Neural progenitor cell (in vitro differentiated cells): ENCODE measurements at places on chromosomes 5 and 9. TPM values are rescaled to one million over a fixed set of nuclear protein-coding genes. Genes with fewer than 3 reads are reported as not detected.

GRCh38 chr5:172897481-172898217, 61.6 kb upstream of the RPL26L1 start:
- DNase-seq, result peak; percentile 78
- H3K36me3 ChIP-seq, result no peaks in the 10 kb centered on the region
- H3K4me3 ChIP-seq, result no peak overlapping the region

DNA sequence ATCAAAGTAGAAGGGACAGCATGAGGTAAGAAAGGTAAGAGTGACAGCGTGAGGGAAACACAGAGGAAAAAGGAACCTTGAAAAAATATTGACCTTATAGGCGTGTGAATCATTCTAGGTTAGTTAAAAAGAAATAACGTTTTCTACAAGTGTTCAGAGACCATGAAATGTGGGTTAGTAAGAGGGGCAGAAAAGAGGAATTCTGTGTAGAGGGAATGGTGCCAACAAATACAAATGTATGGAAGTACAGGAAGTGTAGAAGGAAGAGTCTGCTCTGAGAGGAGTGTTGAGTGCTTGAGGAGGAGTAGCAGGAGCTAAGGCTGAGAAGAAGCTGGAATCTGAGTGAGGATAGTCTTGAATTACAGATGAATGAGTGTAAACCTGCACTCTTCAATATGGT, 418.6 kb upstream of the RIOK2 start:
- no peaks in the 10 kb centered on the region for H3K27me3 ChIP-seq
- no peak overlapping the region for H3K27ac ChIP-seq
- no peak for DNase-seq
- H3K4me3 ChIP-seq, result no peak overlapping the region
- no peaks in the 10 kb centered on the region for H3K4me1 ChIP-seq

DNA sequence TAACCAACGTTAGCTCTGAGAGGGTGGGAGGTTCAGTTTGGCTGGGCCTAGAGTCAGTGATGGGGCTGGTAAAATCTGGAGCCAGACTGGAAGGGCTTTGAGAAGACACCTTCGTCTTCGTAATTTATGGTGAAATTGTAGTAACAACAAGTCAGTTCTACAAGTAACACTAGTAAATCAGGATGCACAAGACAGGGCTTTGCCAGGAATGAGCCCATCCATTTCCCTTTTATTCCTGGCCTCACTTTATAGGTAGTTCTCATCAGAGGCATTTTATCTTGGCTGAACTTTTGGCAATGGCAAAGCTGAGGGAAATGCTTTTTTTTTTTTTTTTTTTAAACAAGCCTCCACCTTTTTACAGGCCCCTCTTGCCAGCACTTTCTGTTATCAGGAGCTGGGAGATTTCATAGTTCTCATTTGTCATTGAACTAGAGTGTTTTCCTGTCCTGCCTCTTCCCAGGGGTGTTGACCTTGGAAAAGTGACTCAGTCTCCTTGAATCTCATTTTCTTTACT, 110.5 kb upstream of the KLF4 start:
- H3K27ac ChIP-seq, result no peak overlapping the region
- no peak for DNase-seq
- no peaks in the 10 kb centered on the region for H3K36me3 ChIP-seq
- H3K4me1 ChIP-seq, result no peaks in the 10 kb centered on the region

- no peak for DNase-seq
- H3K36me3 ChIP-seq, result no peaks in the 10 kb centered on the region
- H3K4me3 ChIP-seq, result no peak overlapping the region
Measured at GRCh38 chr9:92954049-92954861, 6.9 kb downstream of the FGD3 start.

- H3K27me3 ChIP-seq, result no peaks in the 10 kb centered on the region
- H3K4me3 ChIP-seq, result no peak overlapping the region
- peaks cover 8% of the 10 kb centered on the region for H3K4me1 ChIP-seq
- H3K27ac ChIP-seq, result no peak overlapping the region
Measured at GRCh38 chr5:35904443-35905132, 33.8 kb downstream of the CAPSL start.

Gene SPATA31D4
- not detected in 2 replicates for total RNA-seq

Gene LMX1B
- 0.19 and 0.50 TPM in 2 replicates for total RNA-seq
